EH (cell line): ENCODE measurements at places on chromosomes 11 and 22.

- DNase-seq: no peak
These were observed 432.1 kb downstream of the DYNC2H1 start for GRCh38 chr11:103541186-103541795.

- peak; percentile 28 for DNase-seq
These were observed 763.9 kb downstream of the NTM start for GRCh38 chr11:132134322-132134721.

DNA sequence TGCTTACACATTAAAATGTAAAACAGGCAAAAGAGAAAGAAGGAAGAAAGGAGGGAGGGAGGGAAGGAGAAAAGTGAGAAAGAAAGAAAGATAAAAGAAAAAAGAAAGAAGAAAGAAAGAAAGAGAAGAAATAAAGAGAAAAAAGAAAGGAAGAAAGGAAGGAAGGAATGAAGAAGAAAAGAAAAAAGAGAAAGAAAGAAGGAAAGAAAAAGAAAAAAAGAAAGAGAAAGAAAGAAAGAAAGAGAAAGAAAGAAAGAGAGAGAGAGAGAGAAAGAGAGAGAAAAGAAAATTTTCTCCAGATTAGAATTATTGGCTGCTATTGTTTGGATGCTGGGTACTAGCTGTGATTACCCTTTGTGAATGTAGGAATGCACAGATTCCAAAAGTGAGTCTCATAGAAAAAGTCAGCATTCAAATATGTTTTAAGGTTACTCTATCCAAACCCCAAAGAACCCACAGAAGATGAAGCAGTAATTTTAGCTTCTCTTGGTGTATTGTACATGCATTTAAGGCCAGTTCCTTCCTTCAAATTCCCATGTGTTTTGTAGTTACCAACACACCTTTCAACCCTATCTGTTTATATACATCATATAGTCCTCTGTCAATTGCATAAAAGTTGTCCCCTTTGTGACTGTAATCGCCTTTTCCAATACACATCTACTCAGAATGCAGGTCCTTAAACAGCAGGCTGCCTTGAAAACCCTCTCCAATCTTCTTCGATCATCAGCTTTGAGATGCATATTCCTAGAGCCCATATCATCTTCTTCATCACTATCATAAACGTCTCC, 789 bp upstream of the FAM111A start:
- peak; percentile 70 for DNase-seq

DNA sequence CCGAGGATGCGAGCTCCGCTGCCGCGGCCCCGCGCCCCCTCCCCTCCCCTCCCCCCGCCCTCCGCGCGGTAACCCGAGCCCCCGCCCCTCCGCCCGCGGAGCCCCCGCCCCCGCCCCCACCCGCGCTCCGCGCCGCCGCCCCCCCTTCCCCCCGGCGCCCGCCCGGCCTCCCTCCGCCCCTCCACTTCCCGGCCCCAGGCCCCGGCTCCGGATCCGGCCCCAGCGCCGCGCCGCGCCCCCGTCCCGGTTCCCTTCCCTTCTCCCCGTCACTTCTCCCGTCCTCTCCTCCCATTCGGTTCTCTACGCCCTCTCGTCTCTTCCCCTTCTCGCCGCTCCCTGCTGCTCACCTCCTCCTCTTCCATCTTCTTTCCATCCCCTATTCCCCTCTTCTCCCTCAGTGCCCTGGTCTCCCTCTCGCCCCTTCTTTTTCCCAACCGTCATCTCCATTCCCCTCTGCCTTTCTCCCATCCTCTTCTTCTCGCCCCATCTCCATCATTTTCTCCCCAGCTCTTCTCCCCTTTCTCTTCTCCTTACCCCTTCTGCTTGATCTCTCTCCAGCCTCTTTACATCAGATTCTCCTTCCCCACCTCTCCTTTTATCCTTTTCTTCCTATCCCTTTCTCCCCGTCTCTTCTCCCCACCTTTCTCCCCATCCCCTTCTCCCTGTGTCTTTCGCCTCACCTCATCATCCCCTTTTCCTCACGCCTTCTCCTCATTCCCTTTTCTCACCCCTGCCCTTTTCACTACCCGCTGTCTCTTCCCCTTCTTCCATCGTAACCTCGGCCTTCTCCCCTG, at the start of gene DCHS1:
Gene DCHS1 (minus strand): TSS at position 20 of the 794 bp plus-strand sequence. CDS start 14,196 bp downstream, outside the sequence.
- DNase-seq: peak; percentile 34

GRCh38 chr11:66315921-66316811, 678 bp downstream of the CD248 start:
- peak; percentile 44 for DNase-seq

DNA sequence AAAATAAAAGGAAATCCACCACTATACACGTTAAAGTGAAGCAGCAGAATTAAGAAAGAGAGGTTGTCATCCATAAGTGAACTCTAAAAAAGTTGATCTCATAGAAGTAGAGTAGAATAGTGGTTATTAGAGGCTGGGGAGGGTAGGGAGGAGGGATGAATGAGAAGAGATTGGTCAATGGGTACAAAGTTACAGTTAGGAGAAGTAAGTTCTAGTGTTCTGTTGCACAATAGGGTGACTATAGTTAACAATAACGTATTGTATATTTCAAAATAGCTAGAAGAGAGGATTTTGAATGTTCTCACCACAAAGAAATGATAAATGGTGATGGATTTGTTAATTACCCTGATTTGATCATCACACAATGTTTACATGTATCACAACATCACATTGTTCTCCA, 72.0 kb downstream of the CD82 start:
- no peak for DNase-seq

- no peak for DNase-seq
These were observed 39.9 kb downstream of the KCNC1 start for GRCh38 chr11:17774232-17775034.

- no peak for DNase-seq
These were observed 48.1 kb downstream of the CBL start for GRCh38 chr11:119254239-119254638.

- no peak for DNase-seq
These were observed 6.5 kb downstream of the POU2AF1 start for GRCh38 chr11:111372538-111372937.

- DNase-seq: no peak
These were observed 44.3 kb downstream of the PITPNB start for GRCh38 chr22:27874764-27875163.

- DNase-seq: peak; percentile 11
These were observed 798.9 kb downstream of the KCNA4 start for GRCh38 chr11:29217901-29218300.
